Activated CD4-positive, CD25-positive, alpha-beta regulatory T cell treated with anti-CD3 and anti-CD28 coated beads, Interleukin-2, amount 50 U/mL, for 72 hours (primary cell): ENCODE measurements at places on chromosomes 6 and 20.

DNA sequence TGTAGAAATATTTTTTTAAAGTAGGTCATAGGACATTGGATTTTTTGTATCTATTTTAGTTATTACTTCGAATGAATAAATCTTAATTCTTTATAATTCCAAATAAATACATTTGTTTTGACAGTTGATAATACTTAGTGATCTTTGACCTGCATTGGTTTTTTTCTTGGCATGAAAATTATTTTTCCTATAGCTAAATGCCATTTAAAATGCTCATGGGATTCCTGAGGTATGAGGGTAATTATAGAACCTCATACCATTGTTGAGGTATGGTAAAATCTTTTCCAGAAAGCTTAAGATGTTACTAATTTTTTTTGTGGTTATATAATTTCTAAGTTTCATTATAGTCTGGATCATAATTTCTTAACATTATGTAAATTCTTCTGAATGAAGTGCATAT lies 8.3 kb downstream of the PM20D2 start:
- DNase-seq = no peak

GRCh38 chr6:152189736-152190135 lies 382.3 kb downstream of the ESR1 start:
- DNase-seq = no peak

DNA sequence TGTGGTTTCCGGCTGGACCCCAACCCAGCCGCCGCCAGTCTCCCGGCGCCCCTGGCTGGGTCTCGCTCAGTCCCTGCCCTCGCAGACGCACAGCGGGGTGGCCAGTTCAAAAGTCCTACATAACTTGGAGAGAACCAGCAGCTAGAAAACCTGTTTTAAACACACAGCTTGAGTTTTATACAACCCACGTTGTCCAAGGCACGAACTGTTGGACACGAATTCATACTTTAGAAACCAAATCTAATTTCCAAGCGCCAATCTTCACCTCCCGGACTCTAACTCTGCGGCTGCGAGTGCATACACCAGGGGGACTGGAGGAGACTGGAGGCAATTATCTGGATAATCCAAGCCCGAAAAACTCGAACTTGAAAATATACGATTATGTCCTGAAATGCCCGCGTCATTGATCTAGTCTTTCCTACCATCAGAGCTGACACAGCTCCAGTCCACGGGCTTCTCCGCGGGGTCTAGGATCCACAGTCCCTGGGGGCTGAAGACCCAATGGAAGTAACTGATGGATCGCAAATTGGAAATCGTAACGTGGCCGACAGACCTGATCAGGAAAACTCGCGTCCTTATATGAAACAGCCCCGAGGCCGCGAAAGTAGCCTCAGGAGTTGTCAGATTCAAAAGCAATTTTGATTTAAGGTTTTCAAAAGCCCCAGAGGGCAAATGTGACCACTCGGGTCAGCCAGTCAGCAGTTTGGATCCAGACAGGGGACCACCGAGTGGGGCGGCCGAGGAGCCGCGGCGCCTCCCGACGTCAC lies 843 bp upstream of the HEY2 start:
- DNase-seq = no peak

- DNase-seq = no peak
Observed at GRCh38 chr20:58461899-58462298, 53.3 kb downstream of the APCDD1L start.

- DNase-seq = no peak
Observed at GRCh38 chr20:47984437-47984836, 199.2 kb upstream of the SULF2 start.
